ENCODE measurements at places on chromosomes 5 and 9.

- no peak for DNase-seq
Observed at GRCh38 chr9:98852961-98853360, 45.5 kb downstream of the GALNT12 start.

DNA sequence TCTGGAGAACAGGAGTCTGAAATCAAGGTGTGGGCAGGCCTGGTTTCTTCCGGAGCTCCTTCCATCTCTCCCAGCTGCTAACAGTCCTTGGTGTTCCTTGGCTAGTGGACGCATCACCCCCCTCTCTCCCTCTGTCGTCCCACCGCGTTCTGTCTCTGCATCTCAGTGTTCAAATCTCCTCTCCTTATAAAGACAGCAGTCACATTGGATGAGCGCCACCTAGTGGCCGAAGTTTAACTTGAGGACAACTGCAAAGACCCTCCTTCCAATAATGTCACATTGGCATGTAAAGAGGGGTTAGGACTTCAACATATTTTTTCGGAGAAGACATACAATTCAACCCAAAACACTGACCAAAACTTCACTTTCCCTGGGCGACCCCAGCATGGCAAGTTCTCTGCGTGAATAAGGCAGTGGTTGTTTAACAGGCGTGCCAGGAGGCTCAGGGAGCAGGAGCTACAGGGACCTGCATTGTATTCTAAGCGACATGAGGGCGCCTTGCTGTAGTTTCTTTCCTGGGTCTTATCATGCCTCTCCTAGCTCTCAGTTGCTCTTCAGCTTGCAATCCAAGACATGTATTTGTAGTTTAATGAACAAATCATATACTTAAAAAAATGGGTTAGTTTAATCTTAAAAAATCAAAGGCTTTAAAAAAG, 27.9 kb upstream of the BASP1 start:
- DNase-seq = no peak

- no peak for DNase-seq
Observed at GRCh38 chr9:125497478-125497877, 209.5 kb downstream of the MAPKAP1 start.

GRCh38 chr9:121123816-121124535, 49.2 kb downstream of the CNTRL start:
- DNase-seq = no peak

DNA sequence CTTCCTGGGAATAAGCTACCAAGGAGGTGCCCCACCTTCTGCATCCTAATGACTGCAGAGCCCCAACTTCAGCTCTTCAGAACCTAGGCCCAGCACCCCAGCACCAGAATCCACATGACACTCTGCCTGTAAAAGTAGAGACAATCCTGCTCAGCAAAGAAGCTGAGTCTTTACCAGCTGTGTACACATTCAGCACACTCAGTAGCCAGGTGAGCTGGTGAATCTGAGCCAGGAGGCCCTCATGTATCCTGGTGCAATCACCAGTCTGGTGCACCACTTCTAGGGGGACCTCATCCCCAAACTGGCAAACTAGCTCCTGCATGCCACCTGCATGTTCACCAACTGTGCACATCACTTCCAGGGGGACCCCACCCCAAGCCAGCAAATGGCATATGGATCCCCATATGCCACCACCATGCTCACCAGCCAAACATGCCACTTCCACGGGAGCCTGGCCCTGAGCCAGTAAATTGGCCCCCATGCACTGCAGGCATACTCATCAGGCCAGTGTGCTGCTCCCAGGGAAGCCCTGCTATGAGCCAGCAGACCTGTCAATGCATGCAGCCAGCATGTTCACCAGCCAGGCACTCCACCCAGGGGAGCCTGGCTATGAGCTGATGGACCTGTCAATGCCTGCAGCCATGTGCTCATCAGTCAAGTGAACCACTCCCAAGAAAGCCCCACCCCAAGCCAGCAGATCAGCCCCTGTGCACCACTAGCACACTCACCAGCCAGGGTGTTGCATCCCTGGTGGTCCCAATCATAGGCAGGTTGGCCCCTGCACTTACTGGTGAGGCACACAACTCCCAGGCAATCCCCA, 15.6 kb upstream of the BTNL9 start:
- no peak for DNase-seq

GRCh38 chr9:83620841-83621636, 1.9 kb upstream of the IDNK start:
- peak; percentile 44 for DNase-seq

- no peak for DNase-seq
Observed at GRCh38 chr5:7793895-7794294, 57.0 kb downstream of the CFAP90 start.

DNA sequence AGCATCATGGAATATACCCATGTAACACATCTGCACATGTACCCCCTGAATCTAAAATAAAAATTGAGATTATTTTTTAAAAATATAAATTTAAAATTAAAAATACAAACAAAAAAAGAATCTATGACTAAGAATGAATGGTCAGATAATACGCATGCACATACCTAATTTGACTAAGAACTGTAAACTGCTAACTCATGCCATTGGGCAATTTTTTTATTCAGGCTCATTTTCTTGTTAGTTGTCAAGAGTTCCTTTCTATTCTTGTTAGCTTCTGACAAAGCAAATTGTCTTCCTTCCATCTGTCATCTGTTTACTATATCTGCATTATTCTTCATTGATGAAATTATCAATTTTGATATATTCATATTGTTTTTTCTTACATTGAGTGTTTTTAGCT, 69.5 kb upstream of the HAND1 start:
- DNase-seq = no peak

GRCh38 chr9:84978661-84979060, 309.1 kb downstream of the NTRK2 start:
- DNase-seq = no peak

DNA sequence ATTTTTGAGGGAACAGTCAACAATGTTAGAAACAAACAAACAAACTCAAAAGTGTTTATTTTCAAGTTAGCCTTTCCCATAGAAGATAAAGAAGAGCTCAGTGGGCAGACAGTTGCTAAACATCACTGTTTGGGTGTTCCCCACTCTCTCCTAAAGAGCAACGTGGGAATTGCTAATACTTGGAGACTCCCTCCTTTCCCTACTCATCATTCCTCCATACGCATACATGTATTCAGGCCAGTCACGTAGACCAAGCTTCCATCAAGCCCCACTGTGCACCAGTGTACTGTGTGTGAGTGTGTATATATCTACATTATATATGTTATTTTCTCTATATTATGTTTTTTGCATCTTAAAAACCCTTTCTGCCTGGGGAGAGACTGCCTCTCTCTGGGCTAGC, 115.0 kb upstream of the EGFLAM start:
- no peak for DNase-seq

GRCh38 chr9:95585824-95586223, 69.1 kb upstream of the PTCH1 start:
- DNase-seq = no peak

- no peak for DNase-seq
Observed at GRCh38 chr9:10661994-10662393, 49.2 kb upstream of the PTPRD start.

GRCh38 chr5:135028791-135029476, 5.1 kb downstream of the PITX1 start:
- no peak for DNase-seq

GRCh38 chr9:133303266-133304157, 28.5 kb upstream of the ABO start:
- no peak for DNase-seq

- DNase-seq = no peak
Observed at GRCh38 chr5:424301-425110, 18.5 kb upstream of the EXOC3 start.

GRCh38 chr5:96817506-96817905, 9.8 kb upstream of the ERAP1 start:
- no peak for DNase-seq

DNA sequence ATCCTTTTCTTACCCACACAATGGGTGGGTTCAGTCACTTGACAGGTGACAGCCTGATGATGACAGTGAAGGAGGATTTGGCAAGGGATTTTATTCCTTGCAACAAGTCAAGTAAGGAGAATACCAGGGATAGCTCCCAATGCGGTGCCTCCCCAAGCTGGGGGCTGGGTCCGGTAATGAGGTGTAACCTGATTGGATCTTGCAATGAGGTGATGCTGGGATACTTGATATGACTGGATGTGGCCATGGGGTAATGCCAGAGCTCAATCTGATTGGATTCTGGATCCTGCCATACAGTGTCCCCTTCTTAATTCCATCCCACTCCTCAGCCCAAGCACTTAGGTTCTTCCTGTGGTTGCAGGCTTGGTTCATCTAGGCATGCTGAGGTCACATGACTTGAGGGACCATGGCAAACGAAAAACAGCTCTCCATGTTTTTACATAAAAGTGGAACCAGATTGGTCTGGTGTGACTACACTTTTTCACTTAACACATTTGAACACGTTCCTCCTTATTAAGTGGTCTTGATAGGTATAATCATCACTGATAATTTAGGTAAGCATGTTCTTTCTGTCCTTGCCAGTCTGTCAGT, 181.1 kb downstream of the PDZD2 start:
- no peak for DNase-seq

Data from HFF-Myc (cell line).